Heart left ventricle (tissue), 16 donors: ENCODE measurements at places on chromosomes 3 and 15. TPM values are rescaled to one million over a fixed set of nuclear protein-coding genes. Genes with fewer than 3 reads are reported as not detected.
A peak's percentile ranks its signal among the peaks of the same experiment; 100 is the strongest.

NR2E3 gene
- total RNA-seq = 0.20 TPM

DNA sequence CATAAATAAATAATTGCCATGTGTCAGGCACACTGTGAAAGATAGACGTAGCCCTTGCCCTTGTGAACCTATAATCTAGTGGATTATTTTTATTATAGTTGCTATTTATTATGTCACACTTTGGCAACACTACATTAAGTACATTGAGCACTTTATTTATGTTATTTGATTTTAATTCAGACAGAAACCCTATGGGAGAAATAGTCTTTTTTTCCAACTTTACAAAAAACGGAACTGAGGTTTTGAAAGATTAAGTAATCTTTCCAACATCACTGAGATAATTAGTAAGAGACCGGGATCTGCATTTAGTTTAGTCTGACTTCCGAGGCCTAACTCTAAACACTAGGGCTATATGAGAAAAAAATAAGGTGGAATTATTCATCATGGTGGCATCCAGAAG lies 2.8 kb upstream of the FILIP1L start:
- no peak for DNase-seq

DNA sequence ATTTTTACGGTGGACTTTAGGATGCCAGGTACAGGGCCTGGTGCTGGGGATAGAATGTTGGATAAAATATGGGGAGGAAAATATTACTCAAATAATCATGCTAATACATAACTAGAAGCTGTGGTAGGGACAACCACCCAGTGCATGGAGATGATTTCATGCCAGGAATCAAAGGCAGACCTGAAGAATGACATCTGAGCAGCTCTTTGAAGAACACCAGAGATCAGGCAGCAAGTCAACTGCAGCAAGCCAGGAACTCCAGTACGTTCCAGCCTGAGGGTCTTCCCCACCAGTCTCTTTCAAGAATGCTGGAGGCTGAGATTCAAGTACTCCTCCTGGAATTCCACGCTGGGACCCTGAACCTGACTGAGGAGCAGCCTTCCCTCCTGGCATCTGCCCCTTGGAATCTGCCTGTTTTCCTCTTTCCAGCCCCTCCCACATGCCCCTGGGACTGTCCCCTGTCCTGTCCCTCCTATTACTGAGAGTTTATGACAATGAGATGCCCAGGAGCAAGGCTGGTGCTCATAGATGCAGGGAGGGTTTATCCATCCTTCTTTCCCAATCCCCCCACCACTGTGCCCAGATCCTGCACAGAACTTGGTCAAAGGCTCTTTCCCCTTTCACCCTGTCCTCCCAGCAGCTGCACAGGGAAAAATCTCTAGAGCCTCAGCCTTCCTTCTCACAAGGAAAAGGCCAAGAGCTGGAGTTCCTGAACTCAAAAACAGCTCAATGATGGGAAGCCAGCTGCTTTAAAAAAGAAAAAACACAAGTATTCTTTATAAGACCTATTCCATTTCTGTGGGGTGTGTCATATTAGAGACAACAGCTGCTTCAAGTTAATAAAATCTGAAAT lies 68.0 kb downstream of the PDZRN3 start:
- no peak for DNase-seq

- DNase-seq = no peak
Measured at GRCh38 chr3:7847021-7847420, 654.6 kb upstream of the LMCD1 start.

GRCh38 chr3:73552700-73553099 lies 72.0 kb downstream of the PDZRN3 start:
- no peak for DNase-seq

- DNase-seq = peak; percentile 75
Measured at GRCh38 chr3:102736288-102736974, 301.6 kb downstream of the ZPLD1 start.

- no peak for DNase-seq
Measured at GRCh38 chr3:16334909-16335308, 69.9 kb downstream of the OXNAD1 start.

DNA sequence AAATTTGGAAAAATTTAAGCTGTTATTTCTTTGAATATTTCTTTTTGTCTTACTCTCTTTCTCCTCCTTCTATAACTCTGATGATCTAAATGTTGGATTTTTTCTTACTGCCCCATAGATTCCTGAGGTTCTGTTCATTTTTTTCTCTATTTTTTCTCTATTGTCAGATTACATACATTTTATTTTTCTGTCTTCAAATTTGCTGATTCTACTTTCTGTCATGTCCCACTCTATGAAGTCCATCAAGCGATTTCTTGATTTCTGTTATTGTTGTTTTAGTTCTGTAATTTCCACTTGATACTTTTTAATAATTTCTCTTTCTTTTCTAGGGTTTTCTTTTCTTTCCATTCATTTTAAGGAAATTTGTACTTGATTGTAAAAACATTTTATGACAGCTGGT lies 83.7 kb upstream of the THRB start:
- no peak for DNase-seq

- DNase-seq = no peak
Measured at GRCh38 chr3:197752107-197752506, 2.4 kb downstream of the FYTTD1 start.
